ENCODE measurements at places on chromosomes 13 and 19.
A peak's percentile ranks its signal among the peaks of the same experiment; 100 is the strongest.

GRCh38 chr19:5595129-5595528 lies 27.4 kb upstream of the TINCR start:
- no peak for DNase-seq

GRCh38 chr13:52707375-52707774 lies 32.2 kb downstream of the CNMD start:
- no peak for DNase-seq

DNA sequence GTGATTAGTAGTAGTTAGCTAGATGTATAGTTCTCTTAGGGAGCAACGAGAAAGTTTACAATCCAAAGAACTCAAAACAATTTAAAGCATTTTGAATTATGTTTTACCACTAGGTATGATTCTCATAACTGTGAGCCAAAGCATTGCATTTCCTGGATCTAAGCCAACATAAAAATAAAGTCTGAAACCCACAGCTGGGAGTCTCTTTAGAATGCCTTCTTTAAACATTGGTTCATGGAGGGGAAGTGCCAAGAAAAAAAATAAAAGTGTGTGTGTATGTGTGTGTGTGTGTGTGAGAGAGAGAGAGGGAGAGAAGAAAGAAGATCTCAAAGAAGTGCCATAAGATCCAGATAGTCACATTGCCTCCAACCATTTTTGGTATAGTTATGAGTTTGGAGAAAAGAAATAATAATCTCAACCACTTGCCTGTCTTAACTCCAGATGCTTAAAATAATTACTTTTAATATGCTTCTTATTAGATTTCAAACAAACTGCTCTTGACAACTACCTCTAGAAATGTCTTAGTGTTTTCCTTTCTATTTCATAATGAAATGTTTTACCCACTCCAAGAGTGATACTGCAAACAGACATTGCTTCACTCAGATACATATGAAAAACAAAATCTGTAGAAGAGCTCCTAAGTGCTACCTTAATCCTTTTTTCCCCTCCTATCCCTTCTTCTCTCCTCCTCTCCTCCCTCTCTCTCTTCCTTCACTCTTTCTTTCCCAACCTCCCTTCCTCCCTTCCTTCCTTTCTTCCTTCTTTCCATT lies 554.1 kb downstream of the KCTD12 start:
- DNase-seq, result no peak

- DNase-seq, result no peak
These were observed 62.0 kb downstream of the ABCC4 start for GRCh38 chr13:95239283-95239682.

DNA sequence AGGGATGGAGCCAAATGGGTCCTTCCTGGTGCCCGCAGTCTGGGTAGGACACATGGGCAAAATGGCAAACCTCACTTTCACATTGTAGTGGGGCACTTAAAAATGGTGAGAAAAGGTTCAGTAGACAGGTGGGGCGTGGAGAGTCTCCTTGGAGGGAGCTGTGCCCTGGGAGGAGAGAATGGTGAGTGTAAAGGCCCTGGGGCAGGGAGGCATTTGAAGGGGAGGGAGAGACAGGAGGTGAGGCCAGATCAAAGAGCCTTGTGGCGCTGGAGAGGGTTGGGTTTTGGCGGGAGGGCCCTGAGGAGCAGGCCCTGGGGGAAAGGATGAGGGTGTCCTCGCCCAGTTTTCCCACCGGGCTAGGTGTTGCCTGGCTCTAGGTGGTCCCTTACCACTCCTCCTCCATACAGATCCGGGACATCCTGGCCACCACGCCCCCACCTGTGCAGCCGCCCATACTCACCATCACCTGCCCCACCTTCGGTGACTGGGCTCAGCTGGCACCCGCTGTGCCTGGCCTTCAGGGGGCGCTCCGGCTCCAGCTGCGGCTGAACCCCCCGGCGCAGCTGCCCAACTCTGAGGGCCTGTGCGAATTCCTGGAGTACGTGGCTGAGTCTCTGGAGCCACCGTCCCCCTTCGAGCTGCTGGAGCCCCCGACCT lies 6.3 kb downstream of the MAP1S start:
- DNase-seq, result no peak

GRCh38 chr19:11377237-11377636 lies 2.8 kb downstream of the SWSAP1 start:
- no peak for DNase-seq

- DNase-seq, result no peak
These were observed 695 bp downstream of the BST2 start for GRCh38 chr19:17404621-17405249.

- no peak for DNase-seq
These were observed 3.5 kb downstream of the ADPRHL1 start for GRCh38 chr13:113449693-113450347.

DNA sequence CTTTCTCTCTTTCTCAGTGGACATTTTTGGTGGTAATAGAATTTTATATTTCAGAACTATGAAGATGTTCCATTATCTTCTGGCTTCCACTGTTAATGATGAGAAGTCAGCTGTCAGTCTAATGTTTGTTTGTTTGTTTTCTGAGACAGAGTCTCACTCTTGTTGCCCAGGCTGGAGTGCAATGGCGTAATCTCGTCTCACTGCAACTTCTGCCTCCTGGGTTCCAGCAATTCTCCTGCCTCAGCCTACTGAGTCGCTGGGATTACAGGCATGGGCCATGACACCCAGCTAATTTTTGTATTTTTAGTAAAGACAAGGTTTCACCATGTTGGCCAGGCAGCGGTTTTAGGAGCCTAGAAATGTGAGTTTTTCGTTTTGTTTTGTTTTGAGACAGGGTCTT lies 4.7 kb downstream of the ZNF317 start:
- DNase-seq, result no peak

DNA sequence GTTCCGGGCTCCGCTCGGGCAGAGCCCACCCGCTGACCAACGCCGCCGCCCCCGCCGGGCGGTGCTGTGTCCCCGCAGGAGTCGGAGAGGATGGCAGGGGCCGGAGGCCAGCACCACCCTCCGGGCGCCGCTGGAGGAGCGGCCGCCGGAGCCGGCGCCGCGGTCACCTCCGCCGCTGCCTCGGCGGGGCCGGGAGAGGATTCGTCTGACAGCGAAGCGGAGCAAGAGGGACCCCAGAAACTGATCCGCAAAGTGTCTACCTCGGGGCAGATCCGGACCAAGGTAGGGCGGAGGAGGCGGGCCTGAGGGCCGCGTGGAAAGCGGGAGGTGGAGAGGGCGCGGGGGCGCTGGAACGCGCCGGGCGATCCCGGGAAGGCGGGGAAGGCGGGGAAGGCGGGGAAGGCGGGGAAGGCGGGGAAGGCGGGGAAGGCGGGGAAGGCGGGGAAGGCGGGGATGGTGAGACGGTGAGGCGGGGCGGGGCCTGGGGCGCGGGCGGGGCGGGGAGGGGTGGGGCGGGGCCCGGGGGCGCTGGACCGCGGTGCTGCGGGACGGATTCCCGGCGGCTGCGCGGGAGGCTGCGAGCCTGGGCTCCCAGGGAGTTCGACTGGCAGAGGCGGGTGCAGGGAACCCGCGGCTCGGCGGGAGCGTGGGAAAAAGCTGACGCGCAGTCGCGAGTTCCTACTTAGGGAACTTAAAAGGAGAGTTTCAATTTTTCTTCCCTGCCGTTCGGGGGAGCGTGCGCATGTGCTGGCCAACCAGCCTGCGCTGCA lies 421 bp downstream of the DGKH start:
- DNase-seq, result peak; percentile 55

All from activated T-helper 9 cell treated with anti-CD3 and anti-CD28 coated beads, Interleukin-2, amount 50 U/mL, for 16 hours (primary cell).